ENCODE measurements at places on chromosomes 1 and 21.

GRCh38 chr21:46362946-46363345, 39.0 kb downstream of the PCNT start:
- DNase-seq, result no peak

GRCh38 chr1:172970186-172970585, 80.6 kb downstream of the TNFSF18 start:
- peak; percentile 71 for DNase-seq

DNA sequence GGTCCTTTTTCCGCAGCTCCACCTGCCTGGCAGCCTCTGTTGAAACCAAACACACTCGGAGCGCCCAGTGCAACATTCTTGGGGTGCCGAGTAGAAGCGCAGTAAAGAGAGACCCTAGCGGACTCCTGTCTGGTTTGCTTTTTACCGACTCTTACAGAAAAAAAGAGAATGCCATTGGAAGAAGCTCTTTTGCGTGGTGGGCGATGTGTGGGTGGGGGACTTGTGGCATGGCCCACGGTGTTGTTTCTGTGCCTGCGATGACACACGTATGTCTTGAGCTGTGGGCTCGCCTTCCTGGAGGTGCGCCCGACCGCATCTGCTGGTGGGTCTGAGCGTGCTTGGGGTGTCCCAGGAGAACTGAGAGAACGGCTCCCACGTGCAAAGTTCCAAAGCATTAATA, 7.3 kb upstream of the BARHL2 start:
- DNase-seq, result no peak

GRCh38 chr21:43341378-43342161, 85.4 kb downstream of the SIK1 start:
- DNase-seq, result no peak

DNA sequence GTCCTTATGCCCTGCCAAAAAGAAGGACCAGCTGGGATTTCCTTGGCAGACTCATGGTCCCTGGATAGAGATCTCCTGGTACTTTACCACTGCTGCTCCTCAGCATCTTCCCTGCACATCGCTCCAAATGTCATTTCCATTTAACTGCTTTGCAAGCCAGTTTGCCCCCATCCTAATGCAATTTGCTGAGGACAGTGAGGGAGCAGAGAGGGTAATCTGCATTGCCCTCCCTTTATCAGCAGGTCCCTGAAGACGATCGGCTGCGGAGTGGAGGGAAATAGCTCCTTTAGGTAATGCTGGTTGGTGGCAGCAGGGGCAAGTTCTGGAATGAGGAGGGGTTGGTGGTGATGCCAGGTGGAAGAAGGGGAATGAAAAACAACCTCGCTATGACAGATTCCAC, 2.7 kb downstream of the PLXNA2 start:
- DNase-seq, result no peak

DNA sequence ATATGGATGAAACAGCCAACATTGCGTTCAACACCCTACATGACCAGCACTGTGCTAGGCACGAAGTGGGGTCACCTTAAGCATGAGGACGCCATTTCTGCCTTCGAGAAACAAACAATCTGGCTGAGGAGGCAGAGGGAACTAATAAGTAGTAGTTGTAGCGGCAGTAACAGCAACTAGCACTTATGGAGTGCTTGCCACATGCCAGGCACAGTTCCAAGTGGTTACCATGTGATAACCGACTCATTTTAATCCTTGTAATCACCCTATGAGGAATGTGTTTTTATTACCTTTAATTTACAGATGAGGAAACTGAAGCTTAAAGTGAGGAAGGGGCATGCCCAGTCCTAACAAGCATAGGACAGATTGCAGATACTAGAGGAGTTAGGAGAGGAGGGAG, 33.7 kb downstream of the KCND3 start:
- peak; percentile 14 for DNase-seq

GRCh38 chr1:57138432-57139078, 172.7 kb upstream of the C8B start:
- no peak for DNase-seq

DNA sequence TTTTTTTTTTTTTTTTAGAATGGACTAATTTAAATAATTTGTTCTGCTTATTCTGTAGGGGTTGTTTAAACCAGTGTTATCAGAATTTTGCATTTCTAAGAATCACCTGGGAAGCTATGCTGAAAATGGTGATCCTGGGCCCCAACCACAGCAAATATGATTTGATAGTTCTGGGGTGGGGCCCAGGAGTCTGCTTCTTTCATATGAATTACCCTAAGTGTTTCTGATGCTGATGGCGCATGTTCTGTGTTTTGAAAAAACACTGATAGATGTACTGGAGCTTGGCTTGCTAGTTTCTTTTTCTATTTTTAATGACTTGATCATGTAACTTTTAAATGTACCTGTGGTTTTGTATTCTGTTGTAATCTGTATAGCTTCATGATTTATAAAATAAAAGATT, 89.3 kb downstream of the CDC14A start:
- no peak for DNase-seq

GRCh38 chr1:21651214-21652042, 17.7 kb downstream of the RAP1GAP start:
- peak; percentile 21 for DNase-seq

DNA sequence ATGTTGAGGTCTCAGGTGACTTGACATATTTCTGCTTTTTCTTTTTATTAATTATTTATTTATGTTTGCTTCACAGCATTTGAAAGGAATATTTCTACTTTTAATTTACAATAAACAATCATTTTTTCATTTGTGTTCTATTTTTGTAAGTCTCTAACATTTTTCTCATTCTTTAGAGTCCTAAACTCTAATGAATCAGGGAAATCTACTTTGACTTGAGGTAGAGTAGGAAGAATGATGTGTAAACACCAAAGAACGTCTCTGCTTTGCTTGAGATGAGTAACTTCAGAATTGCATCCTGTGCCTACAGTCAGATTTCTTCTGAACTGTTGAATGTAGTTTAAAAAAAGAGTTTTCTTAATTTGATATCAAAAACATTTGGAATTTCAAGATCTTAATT, 65.2 kb downstream of the CNST start:
- DNase-seq, result no peak

GRCh38 chr1:54153535-54154439, 987 bp upstream of the CDCP2 start:
- peak; percentile 88 for DNase-seq

DNA sequence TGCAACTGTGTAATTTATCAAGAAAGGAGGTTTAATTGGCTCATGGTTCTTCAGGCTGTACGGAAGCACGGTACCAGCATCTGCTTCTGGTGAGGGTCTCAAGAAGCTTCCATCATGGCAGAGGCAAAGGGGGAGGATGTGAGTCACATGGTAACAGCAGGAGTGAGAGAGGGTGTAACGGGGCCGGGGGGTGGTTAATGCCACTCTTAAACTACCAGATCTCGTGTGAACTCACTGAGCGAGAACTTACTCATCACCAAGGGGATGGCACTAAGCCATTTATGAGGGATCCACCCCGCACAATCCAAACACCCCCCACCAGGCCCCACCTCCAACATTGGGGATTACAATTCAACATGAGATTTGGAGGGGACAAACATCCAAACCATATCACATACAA, 21.0 kb upstream of the IFFO2 start:
- no peak for DNase-seq

GRCh38 chr1:77290576-77290975, 8.8 kb downstream of the AK5 start:
- DNase-seq, result no peak
